ENCODE measurements at places on chromosomes 12 and 14.

- no peak for DNase-seq
Measured at GRCh38 chr14:33790996-33791395, 159.9 kb downstream of the EGLN3 start.

- no peak for DNase-seq
Measured at GRCh38 chr12:120090206-120090605, 26.3 kb downstream of the RAB35 start.

DNA sequence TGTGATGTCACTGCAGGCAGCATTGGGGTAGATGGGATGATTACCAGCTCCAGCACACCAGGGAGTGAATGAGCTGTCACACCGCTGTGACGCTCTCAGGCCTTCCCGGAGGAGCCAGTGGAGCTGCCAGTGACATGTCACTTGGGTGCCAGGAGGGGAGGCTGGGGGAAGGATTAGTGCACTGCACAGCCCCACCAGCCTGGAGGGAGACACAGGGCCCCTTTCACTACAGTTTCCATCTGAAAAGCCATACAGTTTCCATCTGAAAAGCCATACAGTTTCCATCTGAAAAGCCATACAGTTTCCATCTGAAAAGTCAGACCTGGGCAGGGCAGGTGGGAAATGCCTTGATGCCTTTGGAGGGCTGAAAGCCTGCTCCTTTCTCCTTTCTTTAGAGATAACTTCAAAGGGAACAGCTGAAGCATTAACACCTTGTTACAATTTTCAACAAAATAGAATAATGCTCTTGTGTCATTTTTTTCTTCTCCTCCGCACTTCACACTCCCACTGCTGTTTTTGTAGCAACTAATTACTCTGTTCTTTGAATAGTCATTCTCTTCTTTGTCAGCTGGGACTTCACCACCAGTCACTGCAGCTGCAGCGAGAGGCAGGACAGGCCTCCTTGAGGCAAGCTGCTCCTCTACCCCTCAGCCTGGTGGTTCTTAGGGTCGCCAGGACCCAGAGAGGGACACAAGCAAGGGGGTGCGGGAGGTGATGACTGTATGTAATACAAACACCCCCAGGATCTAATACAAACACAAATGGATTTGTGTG is 256.9 kb upstream of the RGS6 start:
- no peak for DNase-seq

DNA sequence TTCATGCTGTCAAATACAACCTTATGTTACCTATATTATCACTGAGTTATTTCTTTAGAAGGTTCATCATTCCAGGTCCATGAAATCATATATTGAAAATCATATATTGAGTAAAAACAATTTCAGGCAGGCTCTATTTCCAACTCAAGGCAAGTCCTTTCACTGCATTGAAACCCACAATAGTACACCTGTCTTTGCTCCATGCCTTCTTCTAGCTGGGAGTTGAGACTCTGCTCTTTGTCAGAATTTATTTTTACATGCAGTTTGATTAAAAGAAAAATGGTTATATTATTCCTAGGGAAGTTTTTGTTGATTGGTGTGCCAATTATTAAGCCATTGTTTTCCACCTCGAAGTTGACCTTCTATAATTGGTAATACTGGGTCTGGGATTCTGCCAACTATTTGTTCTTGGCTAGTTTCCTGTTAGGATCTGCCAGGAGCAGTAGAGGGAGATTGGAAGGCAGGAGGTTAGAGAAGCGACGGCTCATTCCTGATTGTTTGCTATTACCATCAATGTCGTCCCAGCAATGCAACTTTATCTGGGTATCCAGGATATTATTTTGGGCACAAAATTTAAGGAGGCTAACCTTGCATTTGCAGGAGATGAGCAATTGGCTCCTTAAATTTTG is 79.5 kb upstream of the MIS18BP1 start:
- no peak for DNase-seq

GRCh38 chr14:50718949-50719348 is 50.8 kb upstream of the SAV1 start:
- no peak for DNase-seq

- DNase-seq = no peak
Measured at GRCh38 chr14:56860441-56860840, 50.2 kb upstream of the OTX2 start.

- no peak for DNase-seq
Measured at GRCh38 chr12:67633708-67634107, 14.8 kb upstream of the DYRK2 start.
